Activated CD4-positive, alpha-beta T cell treated with anti-CD3 and anti-CD28 coated beads for 36 hours (primary cell): ENCODE measurements at places on chromosomes 5 and 9. TPM values are rescaled to one million over a fixed set of nuclear protein-coding genes. Genes with fewer than 3 reads are reported as not detected.

Gene CCDC152
- total RNA-seq = 12.2 TPM

GRCh38 chr5:136076881-136077445 is 48.2 kb downstream of the TGFBI start:
- no peak for DNase-seq

DNA sequence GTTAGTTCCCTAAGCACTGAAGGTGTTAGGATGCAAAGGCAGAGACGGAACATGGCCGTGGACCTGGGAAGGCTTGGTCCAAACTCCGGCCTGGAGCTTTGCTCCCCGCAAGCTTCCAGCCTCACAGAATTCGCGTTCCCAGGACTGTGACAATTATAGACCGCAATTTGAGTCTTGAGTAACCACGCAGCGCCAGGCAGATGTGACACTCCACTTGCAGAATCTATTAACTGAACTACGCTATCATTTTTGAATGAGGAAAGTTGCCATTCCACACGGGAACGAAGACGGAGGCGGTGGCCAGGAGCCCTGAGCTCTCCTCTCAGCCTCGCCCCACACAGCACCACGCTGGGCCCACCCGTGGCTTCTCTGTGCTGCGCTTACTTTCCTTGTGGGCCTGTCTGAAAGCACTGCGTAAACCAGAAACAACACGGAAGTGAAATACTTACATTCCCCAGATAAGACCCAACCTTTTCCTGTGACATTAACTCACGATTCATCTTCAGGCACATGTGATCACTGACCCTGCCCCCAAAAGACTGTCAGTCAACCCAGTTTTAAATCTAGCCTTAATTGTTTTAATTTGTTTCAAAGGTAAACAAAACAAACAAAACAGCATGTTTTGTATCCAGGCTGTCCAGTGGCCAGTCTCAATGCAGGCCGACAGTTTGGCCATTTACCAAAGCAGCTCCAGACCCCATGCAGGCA is 16.1 kb upstream of the COL5A1 start:
- DNase-seq = no peak

DNA sequence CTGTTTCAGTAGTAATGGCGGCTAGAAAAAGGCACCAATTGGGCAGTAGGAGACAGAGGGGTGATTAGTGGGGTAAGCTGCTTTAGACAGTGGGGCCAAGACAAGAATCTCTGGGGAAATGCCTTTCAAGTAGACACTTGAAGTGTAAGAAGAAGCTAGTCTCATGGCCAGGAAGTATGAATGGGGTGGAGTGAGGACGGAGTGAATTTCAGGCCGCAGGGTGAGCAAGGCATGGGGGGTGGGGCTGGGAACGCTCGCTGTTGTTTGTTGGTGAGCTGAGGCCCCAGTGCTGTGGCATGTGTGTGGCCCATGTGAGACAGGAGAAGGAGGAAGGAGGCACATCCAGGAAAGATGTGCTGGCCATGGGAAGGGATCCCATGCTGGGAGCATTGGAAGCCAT is 149.2 kb upstream of the NFIL3 start:
- DNase-seq = no peak

Gene CDKN2B-AS1
- total RNA-seq = 0.23 TPM

Gene TSLP
- total RNA-seq = 0.54 TPM

Gene KIAA1958
- total RNA-seq = 9.7 TPM

DNA sequence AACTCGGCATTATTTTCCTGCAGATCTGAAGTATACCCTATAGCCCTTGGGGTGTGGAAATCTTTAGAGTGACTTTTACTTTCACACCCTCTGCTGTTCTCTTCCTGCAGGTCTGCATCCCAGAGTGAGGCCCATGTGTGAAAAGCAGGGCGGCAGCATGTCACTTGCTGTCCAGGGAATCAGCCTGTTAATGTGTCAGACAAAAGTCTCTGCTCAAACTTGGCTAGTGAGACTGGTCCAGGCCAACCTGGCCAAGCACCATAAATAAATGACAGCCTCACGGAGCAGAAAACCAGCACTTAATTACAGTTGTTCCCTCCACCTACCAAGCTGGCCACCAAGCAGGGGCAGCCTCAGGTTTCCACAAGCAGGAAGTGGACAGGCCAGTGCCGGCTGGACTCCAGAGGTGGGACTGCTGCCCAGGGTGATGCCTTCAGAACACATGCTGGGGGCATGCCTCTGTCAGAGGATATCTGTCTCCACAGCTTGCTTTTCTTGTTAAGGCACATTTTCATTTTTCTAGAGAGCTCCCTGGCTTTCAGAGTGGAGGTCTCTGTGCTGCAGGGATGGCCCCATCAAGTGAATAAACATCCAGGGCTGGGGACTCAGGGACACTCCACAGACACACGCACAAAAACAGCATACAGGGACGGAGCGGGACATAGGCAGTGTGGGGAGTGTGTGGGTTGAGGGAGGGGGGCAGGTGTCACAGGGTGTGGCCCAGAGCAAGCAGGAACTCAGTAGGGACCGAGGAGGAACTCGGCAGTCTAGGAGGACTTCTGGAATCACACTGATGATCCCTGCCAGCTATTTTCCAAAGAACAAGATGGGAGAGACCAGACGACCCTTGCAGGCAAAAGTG is 243.8 kb upstream of the IRX1 start:
- DNase-seq = no peak

- no peak for DNase-seq
Measured at GRCh38 chr5:112732131-112732530, 5.6 kb upstream of the APC start.

DNA sequence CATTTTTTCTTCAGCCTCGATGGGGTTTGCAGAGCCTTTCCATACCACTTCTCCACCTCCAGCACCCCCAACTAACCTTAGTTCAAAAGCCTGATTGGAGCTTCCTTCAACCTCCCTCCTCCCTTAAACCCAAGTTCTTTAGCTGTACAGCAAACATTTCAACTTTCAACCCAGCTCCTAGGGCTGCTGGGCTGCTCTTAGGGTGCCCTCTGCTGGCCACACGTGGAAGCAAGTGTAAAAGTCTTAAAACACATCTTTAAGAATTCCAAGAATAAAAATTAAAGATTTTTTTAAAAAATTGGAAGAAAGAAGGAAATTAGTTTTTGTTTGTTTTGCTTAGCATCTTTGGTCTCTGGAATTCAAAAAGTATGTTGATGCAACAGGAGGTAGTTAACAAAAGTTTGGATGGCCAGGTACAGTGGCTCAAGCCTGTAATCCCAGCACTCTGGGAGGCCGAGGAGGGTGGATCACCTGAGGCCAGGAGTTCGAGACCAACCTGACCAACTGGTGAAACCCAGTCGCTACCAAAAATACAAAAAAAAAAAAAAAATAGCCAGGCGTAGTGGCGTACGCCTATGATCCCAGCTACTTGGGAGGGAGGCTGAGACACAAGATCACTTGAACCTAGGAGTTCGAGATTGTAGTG is 15.5 kb upstream of the HSD17B3 start:
- peak; percentile 71 for DNase-seq

DNA sequence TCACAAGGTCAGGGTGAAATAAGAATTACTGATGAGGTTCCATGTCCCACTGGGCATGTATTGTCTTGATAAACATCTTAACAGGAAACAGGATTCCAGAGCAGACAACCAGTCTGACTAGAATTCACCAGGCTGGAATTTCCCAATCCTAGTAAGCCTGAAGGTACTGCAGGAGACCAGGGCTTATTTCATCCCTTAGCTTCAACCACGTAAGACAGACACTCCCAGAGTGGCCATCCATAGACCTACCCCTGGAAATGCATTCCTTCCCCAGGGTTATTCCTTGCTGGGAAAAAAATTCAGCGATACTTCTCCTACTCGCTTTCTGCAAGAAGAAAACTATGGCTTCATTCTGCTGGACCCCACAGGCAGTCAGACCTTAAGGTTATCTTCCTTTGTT is 785.4 kb downstream of the NR2F1-AS1 start:
- no peak for DNase-seq

Gene PTPA
- total RNA-seq = 88.0 TPM

DNA sequence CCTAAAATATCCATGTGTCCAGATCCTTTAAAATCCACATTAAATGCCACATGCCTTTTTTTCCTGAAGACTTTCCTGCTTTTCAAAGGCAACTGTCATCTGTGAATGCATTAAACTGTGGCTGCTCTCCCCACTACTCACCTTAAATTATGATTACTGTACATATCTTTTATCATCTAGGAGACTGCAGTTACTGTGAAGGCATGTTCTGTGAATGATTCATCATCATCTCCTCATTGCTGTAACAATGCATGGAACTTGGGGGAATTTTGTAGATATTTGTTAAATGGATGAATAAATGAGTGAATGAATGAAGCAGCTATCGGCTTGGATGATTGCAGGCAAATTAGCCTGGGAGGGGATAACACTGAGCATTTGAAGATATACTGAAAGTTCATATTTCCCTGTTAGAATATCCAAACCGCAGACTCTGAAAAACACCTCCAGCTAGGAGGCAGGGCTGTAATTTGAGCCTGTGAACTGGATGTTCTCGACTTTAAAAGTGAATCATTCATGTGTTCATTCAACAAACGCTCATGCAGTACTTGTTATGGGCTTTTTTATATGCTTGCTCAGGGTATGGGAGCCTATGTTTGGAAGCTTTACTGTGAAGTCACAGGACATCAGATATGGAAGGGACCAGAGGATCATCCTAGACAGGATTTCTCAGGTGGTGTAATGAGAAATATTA is 519.2 kb downstream of the KIF4B start:
- DNase-seq = no peak

Gene JAKMIP2
- 3.4 TPM for total RNA-seq

Gene LCN1
- not detected for total RNA-seq

Gene GFI1B
- 0.19 TPM for total RNA-seq

GRCh38 chr9:86643946-86644674 is 289.9 kb upstream of the TUT7 start:
- no peak for DNase-seq

Gene PRR16
- not detected for total RNA-seq

- DNase-seq = no peak
Measured at GRCh38 chr5:172946146-172946545, 13.1 kb upstream of the RPL26L1 start.

GRCh38 chr5:18043344-18043743 is 409.1 kb downstream of the TAF11L14 start:
- DNase-seq = no peak

DNA sequence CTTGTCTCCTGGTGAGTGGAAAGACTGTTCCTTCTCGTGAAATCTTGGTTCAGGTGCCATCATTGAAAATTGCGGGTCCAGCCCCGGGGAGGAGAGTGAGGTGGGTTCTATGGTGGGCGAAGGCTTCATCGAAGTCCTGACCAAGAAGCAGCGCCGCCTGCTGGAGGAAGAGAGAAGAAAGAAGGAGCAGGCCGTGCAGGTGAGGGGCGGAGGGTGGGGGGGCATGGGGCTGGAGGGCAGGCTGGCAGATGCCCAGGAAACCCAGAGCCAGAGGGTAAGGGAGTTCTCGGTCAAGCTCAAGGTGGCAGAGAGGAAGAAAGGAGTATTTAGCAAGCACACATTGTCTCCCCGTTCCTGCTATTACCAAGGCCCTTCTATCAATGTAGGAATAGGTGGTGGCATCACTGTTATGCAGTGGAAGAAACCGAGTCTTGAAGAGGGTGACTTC is 24.3 kb upstream of the POMT1 start:
- peak; percentile 78 for DNase-seq

- DNase-seq = no peak
Measured at GRCh38 chr5:33491941-33492340, 51.2 kb downstream of the TARS1 start.

DNA sequence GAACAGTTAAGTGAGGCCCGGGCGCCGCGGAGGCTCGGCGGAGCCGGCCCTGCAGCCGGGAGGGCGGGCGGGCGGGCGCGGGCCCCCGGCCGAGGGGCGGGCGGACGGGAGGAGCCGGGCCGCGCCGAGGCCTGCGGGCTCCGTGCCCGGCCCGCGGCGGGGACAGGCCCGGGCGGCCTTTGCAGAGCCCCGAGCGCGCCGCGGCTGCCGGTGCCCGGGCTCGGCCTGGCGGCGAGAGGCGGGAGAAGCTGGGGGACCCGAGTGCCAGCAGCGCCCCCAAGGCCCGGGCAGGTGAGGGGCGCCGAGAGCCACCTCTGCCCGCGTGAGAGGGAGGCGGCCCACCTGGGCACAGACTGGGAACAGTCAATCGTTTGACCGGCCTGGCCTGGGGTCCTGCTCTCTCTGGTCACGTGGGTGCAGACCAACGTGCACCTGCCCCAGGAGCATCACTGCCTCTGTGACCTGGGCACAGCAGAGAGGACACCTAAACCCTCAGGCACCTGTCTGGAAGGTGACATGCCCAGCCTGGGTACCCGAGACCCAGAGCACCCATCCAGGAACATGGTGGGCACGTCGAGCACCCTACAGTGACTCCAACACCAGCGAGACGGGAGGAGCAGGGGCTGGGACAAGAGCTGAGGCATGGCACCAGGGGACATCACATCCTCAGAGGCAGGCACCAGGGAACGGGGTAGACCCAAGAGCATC is 531 bp downstream of the MVB12B start:
- peak; percentile 33 for DNase-seq

DNA sequence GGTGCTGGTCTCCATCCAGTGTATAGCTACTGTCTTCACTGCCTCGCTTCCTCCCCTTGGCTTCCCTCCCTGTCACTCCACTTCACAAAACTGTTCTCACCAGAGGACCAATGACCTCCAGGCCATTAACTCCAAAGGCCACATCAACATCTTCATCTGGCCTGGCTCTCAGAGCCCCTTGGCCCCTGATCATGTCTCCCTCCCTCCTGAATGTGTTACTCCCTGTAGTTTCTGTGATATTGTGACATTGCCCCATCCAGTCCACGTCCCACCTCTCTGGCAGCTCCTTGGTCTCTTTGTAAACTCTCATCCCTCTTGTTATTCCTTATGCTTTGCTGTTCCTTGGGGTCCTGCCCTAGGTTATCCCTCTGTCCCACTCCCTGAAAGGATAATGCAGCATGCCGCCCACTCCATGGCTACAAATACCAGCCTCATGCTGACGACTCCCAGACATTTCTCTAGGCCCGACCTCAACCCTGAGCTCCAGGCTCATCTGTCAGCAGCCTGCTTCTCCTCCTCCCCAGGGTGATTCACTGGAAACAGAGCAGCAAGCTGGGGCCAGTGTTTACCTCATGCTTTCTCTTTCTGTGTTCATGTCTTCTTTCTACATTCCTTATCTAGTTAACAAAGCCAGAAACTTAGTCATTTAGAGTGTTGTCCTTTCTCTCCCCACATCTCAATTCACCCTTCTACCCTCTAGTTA is 312.2 kb downstream of the SPOCK1 start:
- DNase-seq = no peak

- DNase-seq = no peak
Measured at GRCh38 chr9:87849144-87849758, 33.4 kb upstream of the SPATA31E1 start.

- DNase-seq = no peak
Measured at GRCh38 chr9:135214706-135215105, 127.2 kb downstream of the OLFM1 start.

- no peak for DNase-seq
Measured at GRCh38 chr5:104305602-104306001, 743.0 kb upstream of the NUDT12 start.

Gene PCDHB8
- not detected for total RNA-seq

Gene PRRC2B
- total RNA-seq = 151 TPM

- DNase-seq = no peak
Measured at GRCh38 chr5:11527652-11528349, 376.4 kb downstream of the CTNND2 start.

Gene STXBP1
- total RNA-seq = 15.9 TPM

GRCh38 chr9:98085058-98085457 is 28.5 kb downstream of the NANS start:
- DNase-seq = no peak

GRCh38 chr5:154278186-154278585 is 87.7 kb downstream of the GALNT10 start:
- no peak for DNase-seq

Gene C7
- not detected for total RNA-seq

GRCh38 chr5:95872346-95873268 is 50.1 kb upstream of the GLRX start:
- no peak for DNase-seq

GRCh38 chr5:112210430-112211005 is 208.6 kb downstream of the EPB41L4A start:
- DNase-seq = peak; percentile 26

GRCh38 chr9:95185956-95186355 is 131.6 kb downstream of the FANCC start:
- no peak for DNase-seq
